ENCODE measurements at places on chromosomes 3 and 15.

- no peak for DNase-seq
Measured at GRCh38 chr3:100329800-100330489, 4.6 kb upstream of the NIT2 start.

GRCh38 chr3:55075846-55076245, 148.0 kb upstream of the LRTM1 start:
- no peak for DNase-seq

GRCh38 chr3:142844339-142844977, 44.4 kb downstream of the PCOLCE2 start:
- DNase-seq = peak; percentile 22

DNA sequence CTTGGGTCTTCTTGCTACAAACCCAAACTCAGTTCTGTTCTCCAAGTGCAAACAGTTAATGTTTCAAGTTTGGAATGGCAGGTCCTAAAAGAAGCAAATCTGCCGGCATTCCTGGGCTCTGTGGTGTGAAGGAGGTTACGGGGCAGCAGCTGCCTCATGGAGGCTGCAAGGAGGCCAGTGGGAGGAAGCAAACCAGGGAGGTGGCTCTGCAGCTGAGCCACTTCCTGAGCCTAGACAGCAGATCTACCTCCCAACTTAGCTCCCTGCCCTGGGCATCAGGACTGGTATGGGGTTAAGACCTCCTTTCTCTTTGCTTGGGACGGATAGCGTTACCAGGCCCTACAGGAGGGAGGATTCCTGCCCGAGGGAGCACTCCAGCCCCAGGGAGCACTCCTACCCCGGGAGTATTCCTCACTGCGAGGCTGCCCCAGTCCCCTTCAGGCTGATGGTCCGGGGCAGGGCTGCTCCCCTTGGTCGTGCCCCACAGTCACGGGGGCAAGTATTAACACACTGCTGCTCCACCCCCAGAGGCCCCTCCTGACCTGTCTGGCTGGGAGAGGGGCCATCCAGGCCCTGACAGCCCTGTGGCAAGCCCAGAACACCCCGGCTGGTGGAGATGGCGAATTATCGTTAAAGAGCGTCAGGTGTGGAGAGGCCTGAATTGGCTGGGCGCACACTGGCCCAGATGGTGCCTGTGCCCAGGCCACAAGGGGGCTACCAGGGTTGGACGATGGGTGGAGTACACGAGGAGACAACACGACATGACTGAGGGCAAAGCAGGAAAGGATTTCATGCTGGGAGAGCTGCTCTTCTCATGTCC, 129.9 kb downstream of the ATP10A start:
- DNase-seq = no peak

- no peak for DNase-seq
Measured at GRCh38 chr3:183381179-183381578, 47.2 kb downstream of the MCF2L2 start.

- DNase-seq = peak; percentile 80
Measured at GRCh38 chr15:75347222-75348033, 589 bp downstream of the NEIL1 start.

DNA sequence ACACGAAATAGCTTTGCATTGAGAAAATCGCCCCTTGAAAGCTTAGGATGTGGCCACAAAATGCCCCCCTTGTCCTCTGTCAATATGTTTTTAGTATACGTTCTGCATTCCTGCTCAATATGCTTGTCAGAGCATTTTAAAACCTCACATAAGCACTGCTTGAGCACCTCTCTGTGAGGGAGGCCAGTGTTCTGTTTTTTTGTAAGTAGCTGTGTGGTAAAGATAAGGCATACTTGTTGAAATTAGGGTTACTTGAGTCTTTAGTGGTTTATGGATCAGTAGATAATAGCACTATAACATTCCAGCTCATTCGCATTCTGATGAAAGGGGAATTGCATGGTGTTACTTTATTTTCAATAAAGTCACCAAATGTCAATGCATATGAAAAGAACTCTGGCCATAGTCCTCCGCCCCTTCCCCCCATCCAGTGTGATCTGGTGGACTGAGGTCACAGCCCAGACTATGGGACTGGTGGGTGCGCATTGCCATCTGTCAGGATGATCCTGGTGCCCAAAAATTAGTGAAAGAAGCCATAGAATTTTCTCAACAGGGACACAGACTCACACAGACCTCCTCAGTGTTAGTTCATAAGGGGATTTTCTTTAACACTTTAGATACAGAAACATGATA, 33.1 kb downstream of the IL1RAP start:
- no peak for DNase-seq

GRCh38 chr3:106518516-106518915, 649.7 kb upstream of the CBLB start:
- no peak for DNase-seq

DNA sequence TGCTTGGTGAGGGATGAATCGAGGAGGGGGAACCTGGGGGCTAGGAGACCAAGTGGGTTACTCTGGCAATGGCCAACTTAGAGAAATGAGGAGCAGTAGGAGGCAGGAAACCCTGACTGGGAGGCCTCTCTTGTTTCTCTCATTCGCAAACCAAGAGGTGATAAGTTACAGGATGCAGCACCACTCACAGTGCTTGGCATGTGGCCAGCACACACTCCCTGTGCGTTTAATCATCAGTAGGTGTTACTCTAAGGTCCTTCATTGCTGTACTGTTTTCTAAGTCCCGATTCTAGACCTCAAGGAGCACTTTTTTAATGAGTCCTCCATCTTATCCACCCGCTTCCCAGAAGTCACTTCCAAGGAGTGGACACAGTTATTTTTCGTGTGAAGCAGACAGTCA, 314.1 kb upstream of the TRIM42 start:
- DNase-seq = no peak

DNA sequence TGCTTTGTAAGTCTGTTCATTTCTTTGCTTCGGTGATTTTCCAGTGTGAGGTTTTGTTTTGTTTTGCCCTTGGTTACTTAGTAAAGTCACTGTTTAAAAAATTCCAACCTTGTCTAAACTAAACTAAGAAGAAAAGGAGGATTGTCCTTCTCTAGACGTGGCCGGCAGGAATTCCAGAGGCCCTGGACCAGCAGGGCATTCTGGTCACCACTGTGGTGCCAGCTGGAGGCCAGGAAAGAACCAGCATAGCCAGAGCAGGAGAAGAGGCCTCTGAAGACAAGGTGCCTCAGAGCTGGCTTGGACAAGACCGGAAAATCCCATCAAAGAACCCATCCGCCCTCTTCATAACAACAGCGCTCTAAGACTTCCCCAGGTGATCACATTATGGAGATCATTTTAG, 8.2 kb downstream of the PLOD2 start:
- DNase-seq = no peak

DNA sequence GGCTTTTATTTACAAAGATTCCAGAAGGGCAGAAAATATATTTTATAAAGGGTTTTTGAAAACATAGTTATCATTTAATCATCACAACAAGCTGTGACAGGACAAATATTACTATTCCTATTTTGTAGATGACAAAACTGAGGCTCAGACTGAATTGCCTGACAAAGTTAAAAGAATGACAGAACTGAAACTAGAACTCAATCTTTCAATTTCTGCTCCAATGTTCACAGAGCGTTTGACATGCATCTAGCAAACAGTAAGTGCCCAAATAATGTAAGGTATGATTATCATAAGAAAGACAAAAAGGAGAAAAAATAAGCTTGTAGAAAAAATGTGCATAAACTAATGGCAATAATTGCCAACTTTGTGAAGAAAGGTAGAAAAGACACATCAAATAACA, 61.9 kb downstream of the SCAPER start:
- no peak for DNase-seq

Measured in HuH-7.5 (cell line).